Inflammatory macrophage treated with lipopolysaccharide for 1 hour (primary cell): ENCODE measurements at places on chromosomes 6 and 20.

GRCh38 chr6:31402324-31403282 lies 792 bp upstream of the MICA start:
- no peak for DNase-seq

DNA sequence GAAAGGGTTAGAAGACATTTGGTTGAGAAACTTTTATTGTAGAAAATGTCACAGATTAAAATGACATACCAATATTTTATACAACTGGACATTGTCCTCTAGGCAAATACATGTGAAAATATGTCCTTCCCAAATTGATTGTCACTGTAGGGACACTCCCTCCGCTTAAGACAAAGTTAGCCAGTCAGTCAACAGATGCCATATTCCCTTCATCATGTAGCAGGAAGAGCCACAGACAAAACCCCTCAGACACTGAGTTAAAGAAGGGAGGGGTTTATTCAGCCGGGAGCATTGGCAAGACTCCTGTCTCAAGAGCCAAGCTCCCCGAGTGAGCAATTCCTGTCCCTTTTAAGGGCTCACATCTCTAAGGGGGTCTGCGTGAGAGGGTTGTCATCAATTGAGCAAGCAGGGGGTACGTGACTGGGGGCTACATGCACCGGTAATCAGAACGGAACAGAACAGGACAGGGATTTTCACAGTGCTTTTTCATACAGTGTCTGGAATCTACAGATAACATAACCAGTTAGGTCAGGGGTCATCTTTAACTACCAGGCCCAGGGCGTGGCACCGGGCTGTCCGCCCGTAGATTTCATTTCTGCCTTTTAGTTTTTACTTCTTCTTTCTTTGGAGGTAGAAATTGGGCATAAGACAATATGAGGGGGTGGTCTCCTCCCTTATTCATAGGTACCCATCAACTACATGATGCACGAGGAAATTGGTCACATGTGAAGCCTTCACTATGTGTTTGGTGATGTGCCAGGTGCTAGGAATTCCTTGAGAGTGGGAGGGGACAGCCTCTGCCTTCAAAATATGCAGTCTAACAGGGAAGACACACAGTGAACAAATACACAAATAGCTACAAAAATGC lies 155.7 kb upstream of the CDYL start:
- DNase-seq = no peak

GRCh38 chr20:8132484-8133309 lies 631 bp downstream of the PLCB1 start:
- peak; percentile 18 for DNase-seq

- no peak for DNase-seq
Observed at GRCh38 chr20:25275813-25276532, 28.1 kb downstream of the PYGB start.

- DNase-seq = no peak
Observed at GRCh38 chr6:97175806-97176205, 107.2 kb downstream of the MMS22L start.

- no peak for DNase-seq
Observed at GRCh38 chr6:145020114-145020513, 715.2 kb downstream of the EPM2A start.

DNA sequence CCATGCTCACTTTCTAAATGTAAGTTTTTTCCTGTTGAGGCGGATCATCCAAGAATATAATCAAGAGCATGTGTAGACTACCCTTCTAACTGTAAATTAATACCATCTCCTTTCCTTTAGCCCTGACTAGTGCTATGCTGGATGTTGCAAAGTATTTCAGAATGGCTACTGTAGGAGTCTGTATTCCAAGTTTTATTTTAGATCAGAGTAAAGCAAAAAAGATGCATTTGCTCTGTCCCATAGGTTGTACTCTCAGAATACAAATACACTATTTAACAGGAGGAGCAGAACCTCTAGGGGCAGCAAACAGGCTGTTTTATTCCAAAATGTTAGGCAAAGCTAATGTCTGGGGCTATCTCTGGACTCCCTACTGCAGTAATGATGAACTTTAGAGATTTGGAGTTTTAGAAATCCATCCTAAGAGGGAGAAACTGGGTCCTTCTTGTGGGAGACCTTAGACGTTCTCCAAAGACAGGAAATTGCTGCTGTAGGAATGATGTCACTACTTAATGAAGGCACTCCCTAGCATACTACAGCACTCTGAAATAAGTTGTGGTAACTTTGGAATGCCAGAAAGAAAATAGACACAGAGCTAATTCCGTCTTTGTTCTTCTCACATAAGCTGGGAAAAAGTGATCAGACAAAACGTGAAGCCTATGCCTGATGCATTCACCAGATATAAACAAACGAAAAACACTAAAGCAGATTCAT lies 392.4 kb upstream of the HS3ST5 start:
- DNase-seq = no peak

GRCh38 chr20:21510414-21511384 lies 3.2 kb downstream of the NKX2-2 start:
- no peak for DNase-seq
